Activated T-helper 1 cell treated with Interleukin-2 at 50 U/mL for 16 hours (primary cell): ENCODE measurements at places on chromosomes 11 and 22.

DNA sequence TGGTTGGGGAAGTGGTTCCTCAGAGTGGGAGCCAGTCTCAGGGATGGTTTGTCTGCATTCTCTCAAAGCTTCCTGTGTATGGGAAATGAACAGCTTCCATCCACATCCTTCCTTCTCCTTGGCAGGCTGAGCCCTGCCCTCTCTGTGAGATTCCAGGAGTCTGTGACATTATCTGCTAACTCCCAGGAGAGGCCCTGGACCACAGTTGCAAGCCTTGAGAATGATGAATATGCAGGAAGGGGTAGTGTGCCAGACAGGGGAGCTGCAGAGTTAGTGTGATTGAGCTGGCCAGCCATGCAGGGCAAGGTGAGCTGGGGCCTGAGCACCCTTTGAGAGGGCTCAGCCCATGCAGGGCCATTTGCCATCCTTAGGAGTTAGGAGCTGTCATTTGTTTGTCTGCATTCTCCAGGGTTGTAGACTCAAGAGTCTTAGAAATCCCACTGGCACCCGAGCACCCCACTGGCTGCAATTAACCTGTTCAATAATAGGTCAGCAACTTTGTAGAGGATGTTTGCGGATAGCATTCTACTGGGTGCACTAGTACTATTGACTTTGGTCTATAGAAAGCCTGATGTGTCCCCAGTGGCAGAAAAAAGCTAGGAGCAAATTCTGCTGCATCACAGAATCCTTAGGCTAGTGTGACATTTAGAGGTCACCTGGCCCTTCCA, 299.0 kb upstream of the CADM1 start:
- DNase-seq: no peak

DNA sequence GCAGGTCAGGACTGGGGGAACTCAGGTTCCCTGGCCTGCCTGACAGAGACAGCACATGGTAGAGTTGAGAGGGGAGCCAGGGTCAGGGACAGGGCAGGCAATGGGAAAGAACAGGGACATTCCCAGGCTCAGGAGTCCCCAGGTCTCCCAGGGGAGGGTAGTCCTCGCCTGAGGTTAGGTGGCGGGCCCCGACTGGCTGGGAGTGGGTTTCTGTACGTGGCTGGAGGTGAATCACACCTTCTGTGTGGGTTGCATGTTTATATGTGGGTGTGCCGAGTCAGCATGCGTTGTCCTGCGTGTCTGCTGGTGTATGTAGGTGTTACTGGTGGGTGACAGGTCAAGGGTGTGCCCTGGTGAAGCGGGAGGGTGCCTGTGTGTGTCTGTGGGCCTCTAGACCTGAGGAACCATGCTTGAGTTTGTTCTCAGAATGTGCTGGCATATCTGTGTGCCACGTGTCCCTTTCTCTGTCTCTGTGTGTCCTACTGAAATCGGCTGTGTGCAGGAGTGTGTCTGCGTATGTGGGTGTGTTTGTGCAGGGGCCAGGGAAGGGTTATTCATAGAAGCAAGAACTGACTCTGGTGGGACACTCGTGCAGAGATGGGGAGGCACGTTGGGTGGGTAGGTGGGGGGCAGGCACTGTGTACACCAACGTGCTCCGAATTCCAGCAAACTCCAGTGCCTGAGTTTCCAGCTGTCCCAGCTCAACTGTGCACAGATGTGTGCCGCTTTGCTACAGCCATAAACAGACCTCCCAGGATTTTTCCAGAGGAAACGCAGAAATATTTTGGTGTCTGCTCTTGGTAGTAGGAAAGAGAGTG, 23.8 kb upstream of the OAF start:
- no peak for DNase-seq

- no peak for DNase-seq
These were observed 169.1 kb downstream of the MAML2 start for GRCh38 chr11:96173906-96174305.

DNA sequence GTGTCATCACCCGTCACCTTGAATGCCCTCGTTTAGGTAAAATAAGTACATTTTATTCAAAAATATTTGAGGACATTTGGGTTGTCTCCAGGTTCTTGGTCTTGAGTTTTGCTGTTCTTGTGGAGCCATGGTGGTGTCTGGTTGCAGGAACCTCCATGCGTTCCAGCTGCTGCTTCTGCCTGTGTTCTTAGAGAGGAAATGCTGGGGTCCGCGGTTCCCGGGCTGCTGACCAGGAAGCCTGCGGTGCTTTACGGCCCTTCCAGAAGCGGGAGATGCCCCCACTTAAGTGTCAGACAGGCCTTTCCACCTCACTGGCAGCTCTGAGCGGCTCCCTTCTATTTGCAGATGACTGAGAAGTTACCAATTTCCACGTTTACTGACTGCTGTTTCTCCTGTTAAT, 66.8 kb downstream of the LRP5 start:
- DNase-seq: no peak

DNA sequence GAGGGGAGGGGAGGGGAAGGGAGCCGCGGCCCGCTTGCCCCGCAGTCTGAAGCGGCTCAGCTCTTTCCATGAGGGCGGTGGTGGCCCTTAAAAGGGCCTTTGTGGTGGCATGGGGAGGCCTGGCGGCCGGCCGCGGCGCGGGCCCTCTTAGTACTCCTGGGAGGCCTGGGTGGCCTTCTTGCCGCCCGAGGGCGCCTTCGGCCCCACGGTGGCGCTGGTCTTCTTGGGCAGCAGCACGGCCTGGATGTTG, 6.9 kb downstream of the DPAGT1 start:
- peak; percentile 47 for DNase-seq

DNA sequence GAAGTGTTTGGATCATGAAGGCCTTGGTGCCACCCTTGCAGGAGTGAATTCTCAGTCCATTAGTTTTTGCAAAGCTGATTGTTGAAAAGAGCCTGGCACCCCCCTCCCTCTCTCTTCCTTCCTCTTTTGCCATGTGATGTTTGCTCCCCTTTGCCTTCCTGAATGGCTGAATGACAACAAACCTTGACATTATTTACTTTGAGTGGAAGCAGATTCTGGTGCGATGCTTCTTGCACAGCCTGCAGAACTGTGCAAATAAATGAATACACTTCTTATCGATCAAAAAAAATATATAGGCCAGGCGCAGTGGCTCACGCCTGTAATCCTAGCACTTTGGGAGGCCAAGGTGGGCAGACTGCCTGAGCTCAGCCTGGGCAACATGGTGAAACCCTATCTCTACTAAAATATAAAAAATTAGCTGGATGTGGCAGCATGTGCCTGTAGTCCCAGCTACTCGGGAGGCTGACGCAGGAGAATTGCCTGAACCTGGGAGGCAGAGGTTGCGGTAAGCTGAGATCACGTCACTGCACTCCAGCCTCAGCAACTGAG, 2.0 kb upstream of the NARS2 start:
- no peak for DNase-seq

DNA sequence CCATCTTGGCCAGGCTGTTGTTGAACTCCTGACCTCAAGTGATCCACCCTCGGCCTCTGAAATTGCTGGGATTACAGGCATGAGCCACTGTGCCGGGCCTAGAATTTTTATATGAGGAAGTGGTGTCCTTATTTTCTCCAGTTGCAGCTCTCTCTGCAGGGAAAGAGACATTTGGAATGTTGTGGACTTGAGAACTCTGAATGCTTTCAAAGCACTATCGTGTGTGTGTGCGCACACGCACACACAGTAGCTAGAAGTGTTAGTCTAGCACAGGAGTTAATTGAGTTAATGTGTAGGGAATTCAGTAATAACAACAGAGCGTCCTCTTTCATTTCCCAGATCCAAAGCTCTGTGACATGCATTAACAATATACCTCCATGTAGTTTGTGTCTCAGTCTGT, 164.0 kb upstream of the RASSF10 start:
- no peak for DNase-seq

GRCh38 chr11:44191322-44192016, 96.0 kb downstream of the EXT2 start:
- no peak for DNase-seq

DNA sequence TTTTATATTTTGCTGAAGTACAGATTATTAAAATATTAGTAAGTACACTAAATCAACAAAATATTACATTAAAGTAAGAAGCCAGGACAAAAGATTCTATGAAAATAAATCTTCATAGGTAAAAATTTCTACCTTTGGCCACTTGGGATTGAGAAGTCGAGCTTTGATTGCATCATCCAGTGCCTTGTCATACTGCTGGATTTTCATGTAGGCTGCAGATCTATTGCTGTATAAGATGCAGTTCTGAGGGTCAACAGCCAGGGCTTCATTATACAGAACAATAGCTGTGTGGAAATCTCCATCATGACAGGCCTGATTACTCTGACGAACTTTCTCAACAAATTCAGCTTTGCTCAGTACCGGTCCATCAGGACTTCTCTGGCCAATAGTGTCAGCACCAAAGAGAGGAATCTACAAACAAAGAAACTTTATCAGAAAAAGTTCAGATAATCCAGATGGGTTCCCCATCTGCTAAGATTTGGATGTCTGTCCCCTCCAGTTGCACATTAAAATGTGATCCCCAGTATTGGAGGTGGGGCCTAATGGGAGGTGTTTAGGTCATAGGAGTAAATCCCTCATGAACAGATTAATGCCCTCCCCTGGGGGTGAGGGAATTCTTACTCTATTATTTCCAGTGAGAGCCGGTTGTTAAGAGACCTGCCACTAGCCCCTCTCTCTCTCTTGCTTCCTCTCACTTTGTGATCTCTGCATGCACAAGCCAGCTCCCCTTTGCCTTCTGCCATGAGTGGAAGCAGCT, 50.0 kb downstream of the TTC28 start:
- DNase-seq: no peak

DNA sequence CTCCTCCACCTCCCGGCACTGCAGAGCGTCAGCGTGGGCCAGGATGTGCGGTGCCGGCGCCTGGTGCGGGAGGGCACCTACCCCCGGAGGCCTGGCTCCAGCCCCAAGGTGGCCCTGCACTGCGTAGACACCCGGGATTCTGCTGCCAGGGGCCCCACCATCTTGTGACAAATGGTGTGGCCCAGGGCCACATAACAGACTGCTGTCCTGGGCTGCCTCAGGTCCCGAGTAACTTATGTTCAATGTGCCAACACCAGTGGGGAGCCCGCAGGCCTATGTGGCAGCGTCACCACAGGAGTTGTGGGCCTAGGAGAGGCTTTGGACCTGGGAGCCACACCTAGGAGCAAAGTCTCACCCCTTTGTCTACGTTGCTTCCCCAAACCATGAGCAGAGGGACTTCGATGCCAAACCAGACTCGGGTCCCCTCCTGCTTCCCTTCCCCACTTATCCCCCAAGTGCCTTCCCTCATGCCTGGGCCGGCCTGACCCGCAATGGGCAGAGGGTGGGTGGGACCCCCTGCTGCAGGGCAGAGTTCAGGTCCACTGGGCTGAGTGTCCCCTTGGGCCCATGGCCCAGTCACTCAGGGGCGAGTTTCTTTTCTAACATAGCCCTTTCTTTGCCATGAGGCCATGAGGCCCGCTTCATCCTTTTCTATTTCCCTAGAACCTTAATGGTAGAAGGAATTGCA, 13.5 kb downstream of the TSKU start:
- no peak for DNase-seq

- DNase-seq: no peak
These were observed at the start of gene SCT for GRCh38 chr11:626475-627307. Gene SCT (minus strand): TSS chr11:627181. CDS start chr11:627143, 38 bp downstream.

DNA sequence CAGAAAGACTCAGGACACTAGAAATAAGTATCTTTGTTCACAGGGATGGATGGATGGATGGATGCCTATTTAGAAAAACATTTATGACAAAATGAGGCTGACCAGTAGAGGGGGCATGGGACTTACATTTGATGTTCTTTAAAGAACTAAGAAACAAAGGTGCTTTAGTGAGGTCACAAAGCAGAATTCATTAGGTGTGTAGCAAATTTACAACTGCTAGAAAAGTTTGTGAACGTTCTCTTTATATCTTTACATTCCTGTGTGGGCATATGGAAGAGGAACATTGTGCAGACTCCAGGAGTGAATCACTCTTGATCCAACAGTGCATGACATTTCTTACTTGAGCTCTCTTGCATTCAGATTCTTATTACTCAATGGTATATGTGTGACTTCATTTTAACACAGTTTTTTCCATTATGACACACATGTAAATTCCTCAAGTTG, 15.8 kb upstream of the SIK2 start:
- DNase-seq: no peak

DNA sequence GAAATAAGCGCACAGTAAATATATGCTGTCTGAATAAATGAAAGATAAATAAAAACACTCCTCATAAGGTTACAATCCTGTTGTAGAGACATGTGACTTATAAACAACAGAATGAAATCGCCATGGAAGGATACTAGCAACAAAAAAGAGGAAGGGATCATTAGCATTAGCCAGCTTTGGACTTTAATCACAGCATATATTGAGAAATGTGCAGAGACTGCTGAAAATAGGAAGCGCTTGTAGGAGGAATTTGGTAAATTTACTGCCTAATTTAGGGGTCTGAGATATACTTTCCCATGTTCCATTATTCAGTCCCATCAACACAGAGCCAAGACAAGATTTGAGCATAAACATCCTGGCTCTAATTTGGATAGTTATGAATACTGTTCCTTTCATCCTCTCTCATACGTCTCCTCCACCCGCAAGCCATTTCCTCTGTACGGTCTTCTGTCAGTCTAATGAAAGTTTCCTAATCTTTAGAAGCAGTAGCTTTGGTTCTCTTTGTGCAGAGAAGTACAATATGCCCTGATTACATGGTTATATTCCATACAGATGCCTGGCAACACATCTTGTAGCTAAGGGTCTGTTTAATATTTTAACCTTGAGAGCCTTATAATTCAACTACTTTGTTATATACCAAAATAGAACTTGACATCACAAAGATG, 37.1 kb upstream of the AKIP1 start:
- no peak for DNase-seq

DNA sequence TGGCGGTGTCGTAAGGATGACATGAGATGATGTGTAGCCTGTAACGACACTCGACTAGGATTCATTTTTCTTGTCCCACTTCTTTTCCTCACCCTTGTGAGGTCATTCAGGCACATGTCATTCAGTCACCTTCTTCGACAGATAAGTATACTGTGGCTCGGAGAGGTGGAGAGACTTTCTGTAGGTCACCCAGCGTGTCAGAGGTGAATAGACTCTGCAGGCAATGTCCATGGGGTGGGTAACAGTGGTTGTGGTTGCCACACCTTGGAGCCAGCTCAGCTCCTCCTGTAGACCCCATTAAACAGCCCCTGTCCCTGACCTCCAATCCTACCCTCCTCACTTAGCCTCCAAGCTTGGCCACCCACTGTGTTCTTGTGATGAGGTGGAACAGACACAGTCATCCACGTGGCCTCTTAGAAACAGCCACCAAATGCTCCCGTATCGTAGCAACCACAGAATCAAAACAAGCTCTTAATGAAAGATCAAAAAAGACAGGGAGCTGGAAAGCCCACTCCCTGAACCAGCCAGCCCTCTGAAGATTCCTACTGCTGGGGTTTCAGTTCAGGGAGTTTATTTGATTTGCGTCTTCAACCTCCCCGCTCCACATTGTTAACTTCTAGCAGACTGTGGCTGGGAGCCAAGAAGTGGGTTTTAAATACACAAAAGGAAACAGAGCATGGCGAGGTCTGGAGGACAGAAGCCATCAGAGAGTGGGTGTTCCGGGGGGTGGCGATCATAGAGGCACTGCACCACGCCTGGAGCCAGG, 89.0 kb upstream of the GRK3 start:
- DNase-seq: no peak

DNA sequence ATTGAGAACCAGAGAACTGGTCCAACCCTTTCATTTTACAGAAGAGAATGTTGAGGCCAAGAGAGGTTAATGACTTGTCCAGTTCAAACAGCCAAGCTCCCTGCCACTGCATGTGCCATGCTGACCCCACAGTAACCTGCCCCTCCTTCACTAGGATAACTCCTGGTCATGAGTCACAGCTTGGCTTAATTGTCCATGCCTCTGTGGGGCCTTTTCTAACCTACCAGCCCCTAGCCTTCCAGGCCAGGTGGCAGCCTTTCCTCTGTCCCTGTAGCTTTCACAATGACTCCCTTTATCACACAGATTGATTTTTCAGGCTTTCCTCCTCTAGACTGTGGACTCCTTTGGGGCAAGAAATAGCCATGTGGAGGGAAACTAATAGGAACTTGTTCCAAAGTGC, 97.2 kb downstream of the PIWIL4 start:
- no peak for DNase-seq
